HCT116 (cell line): ENCODE measurements at places on chromosomes 7 and 10. TPM values are rescaled to one million over a fixed set of nuclear protein-coding genes. Genes with fewer than 3 reads are reported as not detected.

- DNase-seq: no peak
Observed at GRCh38 chr7:41491308-41491707, 211.6 kb downstream of the INHBA start.

Gene TMEM213
- total RNA-seq: not detected

Gene SEMA3A
- 14.2 TPM for total RNA-seq

GRCh38 chr7:27303026-27303425 is 60.4 kb downstream of the EVX1 start:
- DNase-seq: no peak

Gene HOXA4
- total RNA-seq: 2.0 TPM

DNA sequence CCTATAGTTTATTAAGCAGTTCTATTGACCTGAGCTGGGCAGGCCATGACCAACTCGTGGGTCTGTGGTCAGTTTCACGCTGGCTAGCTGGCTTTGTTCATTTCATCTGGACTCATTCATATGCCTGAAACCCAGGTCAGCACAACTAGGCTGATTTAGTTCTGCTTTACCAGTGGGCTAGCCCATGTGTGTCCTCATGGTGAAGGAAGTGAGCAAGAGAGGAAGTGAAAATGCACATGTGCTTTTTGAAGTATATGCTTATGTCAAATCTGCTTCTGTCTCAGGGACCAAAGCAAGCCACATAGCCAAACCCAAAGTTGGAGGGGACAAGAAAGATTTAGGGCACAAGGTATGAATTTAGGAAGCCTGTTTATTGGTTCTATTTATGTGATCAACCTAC is 154.5 kb downstream of the RNF133 start:
- DNase-seq: no peak
